T-helper 17 cell (primary cell): ENCODE measurements at places on chromosomes 2 and 18.

DNA sequence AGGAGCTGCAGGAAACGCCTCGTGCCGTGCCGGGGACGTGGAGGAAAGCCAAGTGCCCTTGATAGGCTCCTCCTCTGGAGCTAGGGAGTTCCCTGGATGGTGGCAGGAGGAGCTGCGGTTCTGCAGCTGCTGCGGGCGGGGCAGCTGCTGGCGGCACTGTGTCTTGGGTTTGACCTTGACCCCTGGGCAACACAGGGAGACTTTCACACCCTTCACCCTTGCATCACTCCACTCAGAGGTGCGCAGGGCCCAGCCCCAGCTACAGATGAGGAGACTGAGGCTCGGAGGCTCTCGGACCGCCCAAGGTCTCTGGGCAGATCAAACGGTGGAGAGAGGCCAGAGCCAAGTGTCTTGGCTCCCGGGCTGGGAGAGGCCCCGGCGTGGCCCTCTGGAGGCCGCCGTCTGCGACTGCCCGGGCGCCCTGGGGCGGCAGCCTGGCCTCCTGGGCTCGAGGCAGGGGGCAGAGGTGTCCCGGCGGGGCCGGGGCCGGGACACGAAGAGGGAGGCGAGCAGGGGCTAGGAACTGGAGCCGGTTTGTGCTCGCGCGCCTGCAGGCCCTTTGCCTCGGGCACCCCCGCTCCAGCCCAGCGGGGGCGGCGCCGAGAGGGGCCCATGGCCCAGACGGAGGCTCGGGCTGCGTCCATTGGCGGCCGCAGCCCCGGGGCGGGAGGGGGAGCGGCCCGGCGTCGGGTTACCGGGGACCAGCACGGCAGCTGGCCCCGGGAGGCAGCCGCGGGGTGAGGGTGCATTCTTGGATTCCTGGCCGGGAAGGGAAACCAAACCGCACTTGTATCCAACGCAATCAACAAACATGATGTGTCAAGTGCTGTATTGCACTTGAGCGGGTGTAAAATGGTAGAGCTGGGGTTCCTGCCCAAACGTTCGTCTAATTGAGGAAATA is 129.6 kb upstream of the SLC1A4 start:
- H3K36me3 ChIP-seq = peaks cover 2% of the 10 kb centered on the region
- DNase-seq = no peak
- no peak overlapping the region for H3K27ac ChIP-seq
- H3K4me1 ChIP-seq = peaks cover 3% of the 10 kb centered on the region
- H3K27me3 ChIP-seq = peaks cover 32% of the 10 kb centered on the region

DNA sequence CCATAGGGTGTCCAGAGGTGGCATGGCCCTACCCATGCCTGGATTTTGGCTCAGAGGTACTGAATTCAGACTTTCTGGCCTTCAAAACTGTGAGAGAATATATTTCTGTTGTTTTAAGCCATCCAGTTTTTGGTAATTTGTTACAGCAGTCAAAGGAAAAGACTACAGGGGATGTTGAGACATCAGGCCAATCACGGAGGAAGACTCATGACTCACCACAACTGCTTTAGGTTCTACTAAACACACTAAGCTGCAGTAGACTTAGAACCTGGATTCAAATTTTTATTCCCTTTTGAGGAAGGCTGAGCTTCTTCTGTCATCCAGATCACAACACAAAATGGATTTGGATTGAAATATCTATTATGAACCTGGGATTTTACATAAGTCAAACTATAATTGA is 12.0 kb upstream of the C2orf66 start:
- peaks cover 2% of the 10 kb centered on the region for H3K36me3 ChIP-seq
- DNase-seq = no peak
- H3K4me3 ChIP-seq = no peak overlapping the region
- peaks cover 2% of the 10 kb centered on the region for H3K4me1 ChIP-seq
- peaks cover 12% of the 10 kb centered on the region for H3K27me3 ChIP-seq

DNA sequence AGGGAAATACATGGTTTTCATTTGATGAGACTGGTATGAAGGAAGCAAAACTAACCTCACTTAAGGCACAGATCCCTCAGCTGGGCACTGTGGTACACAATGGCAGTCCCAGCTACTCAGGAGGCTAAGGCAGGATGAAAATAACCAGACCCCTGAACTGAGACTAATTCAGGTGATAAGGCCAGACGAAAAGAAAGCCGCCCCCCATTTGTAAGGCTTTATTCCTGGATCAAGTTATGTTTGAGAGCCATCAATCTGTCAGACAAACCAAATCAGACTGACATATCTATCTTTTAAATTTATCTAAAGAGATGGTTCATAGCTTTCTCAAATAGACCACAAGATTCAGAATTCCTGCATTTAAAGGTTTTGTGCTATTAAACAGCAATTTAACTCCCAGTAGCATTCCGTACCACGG is 4.1 kb downstream of the SRSF7 start:
- peaks cover 60% of the 10 kb centered on the region for H3K4me1 ChIP-seq

GRCh38 chr2:191691016-191691735 is 13.2 kb downstream of the NABP1 start:
- peaks cover 21% of the 10 kb centered on the region for H3K4me1 ChIP-seq
- no peaks in the 10 kb centered on the region for H3K27me3 ChIP-seq
- H3K4me3 ChIP-seq = peak overlapping the region; percentile 25
- peaks cover 4% of the 10 kb centered on the region for H3K36me3 ChIP-seq
- H3K27ac ChIP-seq = peak overlapping the region; percentile 86

GRCh38 chr2:207763303-207763917 is 6.3 kb downstream of the FZD5 start:
- no peak overlapping the region for H3K4me3 ChIP-seq
- H3K27me3 ChIP-seq = peaks cover 47% of the 10 kb centered on the region
- H3K4me1 ChIP-seq = peaks cover 10% of the 10 kb centered on the region

DNA sequence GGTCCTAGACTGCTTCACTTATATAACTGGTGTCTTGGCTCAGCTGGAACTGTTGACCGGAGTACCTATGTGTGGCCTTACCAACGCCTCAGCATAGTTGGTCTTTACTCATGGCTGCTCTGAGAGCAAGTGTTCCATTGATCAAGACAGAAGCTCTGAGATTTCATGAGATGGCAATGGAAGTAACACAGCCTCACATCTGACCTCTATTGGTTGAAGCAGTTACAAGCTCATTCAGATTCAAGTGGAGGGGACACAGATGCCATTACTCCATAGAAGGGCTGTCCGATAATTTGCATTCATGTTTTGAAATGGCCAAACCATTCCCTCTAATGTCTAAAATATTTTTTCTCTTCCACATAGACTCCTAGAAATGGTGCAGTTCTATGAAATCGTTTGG is 46.4 kb upstream of the STK39 start:
- no peak overlapping the region for H3K27ac ChIP-seq
- no peak for DNase-seq
- H3K4me3 ChIP-seq = no peak overlapping the region
- no peaks in the 10 kb centered on the region for H3K27me3 ChIP-seq

DNA sequence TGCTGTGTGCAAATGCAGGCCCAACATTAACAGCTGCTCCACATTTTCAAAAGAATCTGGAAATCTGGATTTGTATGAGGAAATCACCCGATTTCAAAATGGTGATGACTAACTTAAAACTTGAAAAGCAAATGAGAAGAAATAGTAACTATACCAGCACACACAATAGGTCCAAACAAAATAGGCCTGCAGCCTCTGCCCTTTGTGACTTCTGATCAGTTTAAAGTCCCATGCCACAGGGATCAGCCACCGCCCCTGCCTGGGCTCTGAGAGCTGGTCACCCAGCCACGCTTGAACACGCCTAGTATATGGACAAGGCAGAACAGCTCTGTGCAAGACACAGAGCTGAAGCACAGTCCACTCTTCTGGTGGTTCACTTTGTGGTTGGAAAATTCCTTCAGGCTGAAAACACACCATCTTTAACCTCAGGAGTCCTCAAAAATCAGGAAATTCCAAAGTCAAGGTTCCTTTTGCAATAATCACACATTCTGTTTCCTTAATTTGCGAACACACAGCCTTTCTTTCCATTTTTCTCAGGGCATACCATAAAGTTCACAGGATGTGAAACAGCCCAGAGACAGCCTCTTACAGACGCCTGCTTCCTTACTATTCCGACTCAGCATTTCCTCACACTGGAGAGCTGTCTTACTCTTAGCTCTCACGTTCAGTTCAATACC is 150.1 kb upstream of the RIOK3 start:
- DNase-seq = no peak
- no peak overlapping the region for H3K4me3 ChIP-seq
- no peak overlapping the region for H3K27ac ChIP-seq
- H3K4me1 ChIP-seq = peaks cover 8% of the 10 kb centered on the region
- no peaks in the 10 kb centered on the region for H3K36me3 ChIP-seq
- H3K27me3 ChIP-seq = no peaks in the 10 kb centered on the region

- H3K27me3 ChIP-seq = no peaks in the 10 kb centered on the region
- no peak overlapping the region for H3K4me3 ChIP-seq
- no peak for DNase-seq
- H3K36me3 ChIP-seq = no peaks in the 10 kb centered on the region
- peaks cover 2% of the 10 kb centered on the region for H3K4me1 ChIP-seq
- no peak overlapping the region for H3K27ac ChIP-seq
Measured at GRCh38 chr2:53067533-53067932, 700.1 kb upstream of the CHAC2 start.

- no peaks in the 10 kb centered on the region for H3K36me3 ChIP-seq
- peaks cover 2% of the 10 kb centered on the region for H3K4me1 ChIP-seq
- H3K4me3 ChIP-seq = no peak overlapping the region
- no peak overlapping the region for H3K27ac ChIP-seq
Measured at GRCh38 chr2:150643114-150643725, 155.8 kb upstream of the RND3 start.

GRCh38 chr2:230975927-230976326 is 20.0 kb upstream of the SPATA3 start:
- H3K27me3 ChIP-seq = no peaks in the 10 kb centered on the region
- peaks cover 29% of the 10 kb centered on the region for H3K4me1 ChIP-seq
- no peak for DNase-seq
- peak overlapping the region; percentile 98 for H3K27ac ChIP-seq
- no peak overlapping the region for H3K4me3 ChIP-seq

- DNase-seq = no peak
- no peak overlapping the region for H3K27ac ChIP-seq
- H3K4me1 ChIP-seq = peaks cover 4% of the 10 kb centered on the region
- no peak overlapping the region for H3K4me3 ChIP-seq
- H3K27me3 ChIP-seq = no peaks in the 10 kb centered on the region
Measured at GRCh38 chr2:6855860-6856547, 9.7 kb downstream of the CMPK2 start.

GRCh38 chr2:217981084-217981730 is 21.6 kb downstream of the TNS1 start:
- H3K27me3 ChIP-seq = peaks cover 13% of the 10 kb centered on the region
- H3K4me3 ChIP-seq = no peak overlapping the region
- H3K36me3 ChIP-seq = peaks cover 2% of the 10 kb centered on the region
- H3K27ac ChIP-seq = no peak overlapping the region
- DNase-seq = no peak

DNA sequence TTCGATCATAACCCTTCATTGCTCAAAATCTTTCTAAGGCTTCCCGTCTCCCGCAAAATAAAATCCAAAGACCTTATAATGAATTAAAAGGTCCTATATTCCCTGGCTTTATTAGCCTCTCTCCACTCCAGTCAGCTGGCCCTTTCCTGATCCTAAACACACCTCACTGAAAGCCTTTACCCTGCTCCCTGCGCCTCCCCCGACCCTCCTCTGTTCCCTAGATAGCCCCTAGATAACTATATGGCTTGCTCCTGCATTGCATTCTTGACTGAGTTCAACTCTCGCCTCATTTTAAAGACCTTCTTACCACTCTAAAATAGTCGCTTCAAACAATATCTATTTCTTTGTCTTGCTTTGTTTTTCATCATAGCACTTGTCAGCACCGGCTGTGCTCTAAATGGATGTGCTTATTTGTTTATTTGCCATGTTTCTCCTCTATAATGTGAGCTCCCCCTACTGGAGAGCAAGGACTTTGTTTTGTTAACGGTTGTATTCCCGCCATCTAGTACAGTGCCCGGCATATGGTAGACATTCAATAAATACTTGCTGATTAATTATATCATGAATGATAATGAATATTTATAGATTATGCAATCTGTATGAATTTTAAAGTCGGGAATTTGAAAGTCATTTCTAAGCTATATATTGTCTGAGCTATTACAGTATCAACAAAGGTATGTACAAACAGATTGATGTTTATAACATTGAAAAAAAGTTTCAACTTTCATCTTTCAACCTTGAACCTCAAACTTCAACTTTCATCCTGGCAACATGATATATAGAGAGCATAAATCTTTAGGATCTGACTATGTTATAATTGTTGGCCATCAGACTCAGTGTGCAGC is 32.4 kb upstream of the VIT start:
- no peak for DNase-seq
- peaks cover 22% of the 10 kb centered on the region for H3K27me3 ChIP-seq
- no peaks in the 10 kb centered on the region for H3K4me1 ChIP-seq
- peaks cover 2% of the 10 kb centered on the region for H3K36me3 ChIP-seq
- no peak overlapping the region for H3K27ac ChIP-seq
- no peak overlapping the region for H3K4me3 ChIP-seq

DNA sequence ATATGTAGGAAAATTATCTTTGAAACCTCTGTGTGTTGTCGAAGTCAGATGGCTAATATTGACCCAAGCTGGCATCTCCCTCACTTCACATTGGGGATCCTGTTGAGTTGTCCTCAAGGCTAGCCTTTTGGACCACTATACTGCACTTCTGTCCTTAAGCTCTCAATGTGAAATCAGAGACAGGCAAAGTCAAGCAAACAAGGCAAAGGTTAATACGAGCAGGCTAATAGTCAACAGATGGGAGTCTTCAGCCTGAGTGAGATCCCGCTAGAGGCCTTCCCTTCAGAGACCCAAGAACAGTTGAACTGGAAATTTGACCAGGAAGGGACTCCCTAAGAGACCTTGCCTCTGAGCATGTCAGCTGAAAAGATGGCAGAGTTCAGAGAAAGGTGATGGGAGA is 475.4 kb downstream of the PARD3B start:
- H3K4me3 ChIP-seq = no peak overlapping the region
- H3K27me3 ChIP-seq = no peaks in the 10 kb centered on the region
- DNase-seq = no peak
- peaks cover 12% of the 10 kb centered on the region for H3K4me1 ChIP-seq
- H3K27ac ChIP-seq = no peak overlapping the region

DNA sequence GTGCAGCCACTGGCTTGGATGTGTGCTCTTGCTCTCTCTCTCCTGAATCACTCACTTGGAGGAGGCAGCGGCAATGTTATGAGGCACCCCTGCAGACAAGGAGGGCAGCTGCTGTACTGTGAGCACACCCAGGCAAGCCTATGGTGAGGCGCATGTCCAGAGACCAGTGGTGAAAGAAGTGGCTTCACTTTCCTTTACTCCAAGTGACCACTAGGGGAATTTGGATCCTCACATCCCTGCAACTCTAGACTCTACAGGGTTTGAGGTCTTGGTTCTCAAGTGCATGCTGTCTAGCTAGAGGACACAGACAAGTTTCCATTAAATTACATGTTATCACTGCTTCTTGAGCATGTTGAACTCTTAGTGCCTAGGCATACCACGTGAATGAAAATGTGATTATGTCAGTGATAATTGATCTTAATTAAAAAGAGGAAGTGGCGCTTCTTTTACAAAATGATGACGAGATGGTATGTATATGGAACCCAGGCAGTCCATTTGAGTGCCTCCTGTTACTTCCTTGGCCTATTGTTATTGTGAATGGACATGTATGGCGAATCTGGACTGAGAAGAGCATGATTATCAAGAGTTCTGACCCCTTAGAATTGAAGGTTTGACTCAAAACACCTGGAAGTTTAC is 181.0 kb upstream of the CDH2 start:
- no peak for DNase-seq
- H3K4me1 ChIP-seq = no peaks in the 10 kb centered on the region
- H3K27ac ChIP-seq = no peak overlapping the region
- H3K36me3 ChIP-seq = no peaks in the 10 kb centered on the region
- no peaks in the 10 kb centered on the region for H3K27me3 ChIP-seq
- H3K4me3 ChIP-seq = no peak overlapping the region

GRCh38 chr2:145026456-145027455 is 506.8 kb upstream of the ZEB2 start:
- H3K27ac ChIP-seq = no peak overlapping the region
- no peaks in the 10 kb centered on the region for H3K27me3 ChIP-seq
- no peak for DNase-seq
- H3K4me1 ChIP-seq = no peaks in the 10 kb centered on the region
- no peak overlapping the region for H3K4me3 ChIP-seq
- H3K36me3 ChIP-seq = no peaks in the 10 kb centered on the region
